ENCODE measurements at places on chromosomes 12 and 14.

GRCh38 chr12:44317651-44318126, 481.8 kb downstream of the TMEM117 start:
- no peak for DNase-seq

DNA sequence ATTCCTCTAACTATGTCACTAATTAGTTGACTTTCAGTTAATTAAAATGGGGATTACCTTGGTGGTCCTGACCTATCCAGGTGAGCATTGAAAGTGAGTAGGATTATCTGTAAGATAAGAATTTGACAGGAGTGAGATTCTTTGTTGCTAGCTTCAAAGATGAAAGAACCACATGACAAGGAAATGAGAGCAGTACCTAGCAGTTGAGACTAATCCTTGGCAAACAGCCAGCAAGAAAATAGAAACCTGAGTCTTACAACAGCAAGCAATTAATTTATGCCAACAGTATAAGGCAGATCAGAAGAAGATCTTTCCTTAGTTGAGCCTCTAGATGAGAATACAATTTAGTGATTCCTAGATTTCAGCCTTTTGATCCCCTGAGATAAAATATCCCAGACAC, 1058.4 kb downstream of the LRFN5 start:
- no peak for DNase-seq

GRCh38 chr12:2003676-2004112, 563 bp downstream of the DCP1B start:
- DNase-seq: no peak

DNA sequence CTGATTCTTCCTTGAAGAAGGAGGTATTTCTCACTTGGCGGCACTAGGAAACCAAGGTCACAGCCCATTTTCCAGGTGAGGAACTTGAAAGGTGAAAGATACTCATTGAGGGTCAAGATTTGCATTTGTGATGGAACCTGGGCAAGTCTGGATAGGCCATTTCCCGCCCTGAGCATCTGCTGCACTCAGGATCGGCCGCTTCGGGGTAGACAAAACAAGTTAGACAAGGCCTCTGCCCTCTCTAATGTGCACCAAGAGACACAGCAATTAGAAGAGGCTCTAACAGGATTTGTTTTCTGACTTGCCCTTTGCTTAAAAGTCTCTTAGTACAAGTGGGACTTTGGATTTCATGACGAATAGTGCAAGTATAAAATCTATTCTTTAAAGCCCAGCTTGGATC, 167.2 kb downstream of the KTN1 start:
- no peak for DNase-seq

GRCh38 chr14:43754838-43755237, 752.2 kb downstream of the FSCB start:
- DNase-seq: no peak

GRCh38 chr12:89481213-89481914, 43.2 kb downstream of the GALNT4 start:
- DNase-seq: no peak

DNA sequence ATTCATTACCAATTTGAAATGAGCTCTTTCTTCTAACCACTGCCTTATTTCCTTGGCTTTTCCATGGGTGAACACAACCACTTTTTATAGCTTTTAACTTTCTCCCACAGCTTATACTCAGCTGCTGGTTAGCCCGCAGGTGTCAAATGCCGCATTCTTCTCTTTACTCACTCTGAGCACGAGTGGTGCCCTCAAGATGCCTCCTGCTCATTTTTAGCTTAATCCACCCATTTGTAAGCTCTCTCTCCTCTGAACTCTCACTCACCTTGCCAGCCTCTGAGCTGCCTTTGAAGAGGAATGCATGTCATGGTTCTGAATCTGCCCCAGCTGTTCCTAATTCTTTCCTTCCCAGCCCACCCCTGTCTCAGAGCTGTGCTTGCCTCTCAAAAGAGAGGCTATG, 449.4 kb upstream of the PRICKLE1 start:
- no peak for DNase-seq

DNA sequence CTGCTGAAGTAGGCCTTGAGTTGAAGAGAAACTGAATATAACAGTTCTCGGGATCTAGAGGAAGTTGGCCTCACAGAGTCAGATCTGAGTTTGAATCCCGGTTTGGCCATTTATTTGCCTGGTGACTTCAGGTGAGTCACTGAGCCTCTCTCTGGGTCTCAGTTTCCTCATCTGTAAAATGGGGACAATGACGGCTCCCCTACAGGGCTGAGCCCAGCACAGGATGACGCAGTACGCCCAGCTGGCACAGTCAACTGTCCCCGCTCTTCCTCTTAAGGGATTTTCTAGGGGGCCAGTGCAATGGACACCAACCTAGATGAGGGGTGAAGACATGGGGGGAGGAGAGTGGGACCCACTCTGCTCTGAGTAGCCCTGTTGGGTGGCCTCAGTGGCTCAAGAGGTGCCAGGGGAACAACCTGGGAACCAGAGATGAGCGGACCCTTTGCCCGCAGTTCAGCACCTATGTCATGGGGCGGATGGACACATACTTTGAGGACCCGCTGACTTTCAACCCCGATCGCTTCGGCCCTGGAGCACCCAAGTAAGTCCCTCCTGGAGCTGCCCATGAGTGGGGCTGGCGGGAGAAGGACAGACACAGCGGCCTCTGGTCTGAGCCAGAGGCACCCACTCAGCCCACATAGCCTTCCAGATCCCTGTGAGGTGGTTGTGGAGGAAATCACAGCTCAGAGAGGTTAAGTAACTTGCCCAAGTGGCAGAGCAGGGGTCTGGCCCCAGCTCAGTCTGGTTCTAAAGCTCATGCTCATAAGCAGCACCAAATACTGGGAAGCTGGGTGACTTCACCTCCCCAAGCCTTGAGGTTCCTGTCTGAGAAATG, 41.1 kb downstream of the CYP46A1 start:
- no peak for DNase-seq

DNA sequence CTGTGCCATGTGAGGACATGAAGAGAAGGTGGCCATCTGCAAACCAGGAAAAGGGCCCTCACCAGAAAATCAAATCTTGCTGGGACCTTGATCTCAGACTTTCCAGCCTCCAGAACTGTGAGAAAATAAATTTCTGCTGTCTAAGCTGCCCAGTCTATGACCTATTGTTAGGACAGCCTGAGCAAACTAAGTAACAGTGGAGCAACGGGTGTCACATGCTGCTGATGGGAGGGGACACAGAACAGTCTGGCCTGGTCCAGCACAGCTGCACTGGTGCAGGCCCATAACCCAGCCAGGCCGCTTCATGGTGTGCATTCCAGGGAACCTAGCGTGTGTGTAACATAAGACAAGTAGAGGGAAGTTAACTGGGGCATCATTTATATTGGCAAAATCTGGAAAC, 42.1 kb downstream of the GRIP1 start:
- no peak for DNase-seq

DNA sequence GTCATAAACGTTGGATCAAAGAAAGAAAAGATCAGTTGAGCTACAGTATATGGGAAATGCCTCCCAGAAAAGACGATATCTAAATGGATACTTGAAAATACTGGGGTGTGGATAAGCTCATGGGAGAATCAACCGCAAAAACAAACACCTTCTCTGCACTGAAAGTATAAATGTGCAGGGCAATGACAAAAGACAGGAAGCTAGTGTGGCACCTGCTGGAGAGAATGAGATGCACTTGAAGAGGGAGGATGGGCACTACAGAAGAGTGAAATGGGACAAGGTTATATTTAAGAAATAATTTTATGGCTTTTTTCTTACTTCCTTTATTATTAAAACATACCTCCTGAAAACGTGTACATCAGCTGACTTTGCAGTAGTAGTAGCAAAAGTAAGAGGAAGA, 153.7 kb downstream of the PRKD1 start:
- DNase-seq: no peak

- no peak for DNase-seq
These were observed 208.1 kb downstream of the PTPRO start for GRCh38 chr12:15530361-15530760.

Data from CD4-positive, alpha-beta T cell treated with Interleukin-6 at 100 ng/mL for 8 hours (primary cell).